AG08395 (cell line): ENCODE measurements at places on chromosomes 1 and 21.
A peak's percentile ranks its signal among the peaks of the same experiment; 100 is the strongest.

GRCh38 chr1:225156254-225156653 lies 226.8 kb downstream of the DNAH14 start:
- no peak for DNase-seq

DNA sequence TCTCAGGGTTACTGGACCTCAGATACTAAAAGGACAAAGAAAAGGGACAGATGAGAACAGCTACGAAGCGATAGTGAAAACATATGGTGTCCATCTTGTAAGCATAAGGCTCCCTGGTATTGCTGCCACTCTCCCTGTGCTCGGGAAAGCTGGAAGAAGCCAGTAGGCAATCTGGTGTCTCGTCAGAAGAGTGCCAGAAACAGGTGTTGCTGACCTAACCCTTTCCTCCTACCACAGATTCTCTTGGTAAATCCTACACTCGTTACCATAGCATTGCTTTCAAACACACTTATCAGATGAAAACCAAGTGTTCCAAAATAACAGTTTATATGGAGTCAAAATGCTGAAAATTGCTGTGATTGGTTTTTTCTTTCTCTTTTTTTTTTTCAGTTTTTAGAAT lies 146.3 kb downstream of the NRIP1 start:
- DNase-seq = peak; percentile 16

- DNase-seq = no peak
Observed at GRCh38 chr1:56394298-56394697, 185.1 kb downstream of the PLPP3 start.

DNA sequence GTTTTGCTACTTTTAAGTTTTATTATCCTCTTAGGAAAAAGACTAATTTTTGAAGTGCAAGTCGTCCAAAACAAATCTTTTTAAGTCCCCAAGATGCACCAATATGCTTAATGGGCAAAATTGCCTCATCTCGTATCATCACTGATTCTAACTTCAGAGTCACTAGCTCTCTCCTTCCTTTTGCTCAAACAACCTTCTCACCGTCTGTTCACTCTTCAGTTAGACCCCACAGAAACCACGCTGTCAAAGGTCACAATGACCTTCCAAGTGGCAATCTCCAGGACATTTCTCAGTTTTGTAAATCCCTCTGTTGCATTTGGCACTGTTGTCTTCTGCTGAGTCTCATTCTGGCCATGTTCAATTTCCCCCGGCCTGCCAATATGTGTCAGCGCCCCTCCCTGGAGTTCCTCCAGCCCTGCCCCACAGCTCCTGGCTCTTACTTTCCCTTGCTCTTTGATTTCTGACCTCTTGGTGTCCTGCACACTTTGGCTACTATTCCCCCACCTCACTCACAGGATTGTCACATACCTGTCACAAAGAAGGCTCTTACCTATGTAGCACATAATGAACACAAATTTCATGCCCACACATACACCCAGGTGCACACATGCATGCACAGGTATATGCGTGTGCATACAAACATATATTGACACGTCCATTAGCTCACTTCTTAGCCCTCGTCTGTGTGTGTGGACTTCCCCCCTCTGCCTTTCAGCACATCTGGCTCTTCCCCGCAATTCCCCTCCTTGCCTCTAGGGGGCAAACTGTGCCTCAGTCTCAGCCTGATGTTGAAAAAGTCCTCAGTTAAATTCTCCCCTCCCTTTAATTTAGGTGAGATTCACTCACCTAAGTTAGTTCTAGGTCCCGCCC lies 354.0 kb upstream of the DUSP10 start:
- no peak for DNase-seq

DNA sequence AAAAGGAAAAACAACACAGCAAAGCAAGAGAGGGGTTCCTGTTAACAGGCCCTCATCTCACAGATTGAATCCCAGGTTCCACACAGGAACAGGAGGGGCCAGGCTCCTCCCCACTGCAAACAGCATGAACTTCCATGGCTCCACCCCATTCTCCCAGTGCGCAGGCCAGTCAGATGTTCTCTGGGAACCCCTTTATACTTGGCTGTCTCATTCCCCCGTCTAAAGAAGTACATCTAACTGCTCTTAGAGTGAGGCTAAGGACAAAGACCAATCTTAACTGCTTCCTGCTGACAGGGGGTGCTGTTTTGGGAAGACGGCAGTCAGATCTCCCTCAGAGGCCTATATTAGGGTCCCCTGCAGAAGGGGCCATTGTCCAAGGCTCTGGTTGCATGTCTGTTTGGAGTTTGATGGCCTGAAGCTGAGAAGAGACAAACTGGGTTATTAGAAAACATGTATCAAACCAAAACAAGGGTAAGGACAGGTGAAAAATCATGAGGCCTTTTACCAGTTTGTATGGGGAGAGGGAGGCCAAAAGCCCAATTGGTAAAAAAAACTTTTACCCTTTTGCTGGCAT lies 10.5 kb upstream of the NASP start:
- no peak for DNase-seq

GRCh38 chr1:213829780-213830179 lies 158.0 kb upstream of the PROX1 start:
- DNase-seq = no peak

GRCh38 chr1:65765631-65766030 lies 27.1 kb upstream of the PDE4B start:
- no peak for DNase-seq

- DNase-seq = no peak
Observed at GRCh38 chr1:84541679-84542078, 32.6 kb downstream of the CTBS start.

- no peak for DNase-seq
Observed at GRCh38 chr1:65258106-65258505, 51.2 kb upstream of the DNAJC6 start.

- no peak for DNase-seq
Observed at GRCh38 chr1:201622824-201623223, 83.9 kb downstream of the NAV1 start.

DNA sequence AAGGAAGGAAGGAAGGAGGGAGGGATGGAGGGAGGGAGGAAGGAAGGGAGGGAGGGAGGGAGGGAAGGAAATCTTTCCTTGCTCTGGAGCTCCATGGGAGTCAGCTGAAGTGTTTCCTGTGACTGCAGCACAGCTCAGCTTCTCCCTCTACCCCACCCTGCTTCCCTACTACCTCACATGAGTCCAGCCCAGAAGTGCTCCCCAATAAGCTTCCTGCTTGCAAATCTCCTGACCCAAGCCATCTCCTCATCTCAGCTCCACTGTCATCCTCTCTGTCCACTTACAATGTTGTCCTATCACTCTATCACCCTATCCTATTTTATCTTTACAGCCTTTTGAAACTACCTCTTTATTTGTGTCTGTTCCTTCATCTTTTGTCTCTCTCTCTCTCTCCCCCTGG lies 52.9 kb upstream of the SSBP3 start:
- DNase-seq = no peak

DNA sequence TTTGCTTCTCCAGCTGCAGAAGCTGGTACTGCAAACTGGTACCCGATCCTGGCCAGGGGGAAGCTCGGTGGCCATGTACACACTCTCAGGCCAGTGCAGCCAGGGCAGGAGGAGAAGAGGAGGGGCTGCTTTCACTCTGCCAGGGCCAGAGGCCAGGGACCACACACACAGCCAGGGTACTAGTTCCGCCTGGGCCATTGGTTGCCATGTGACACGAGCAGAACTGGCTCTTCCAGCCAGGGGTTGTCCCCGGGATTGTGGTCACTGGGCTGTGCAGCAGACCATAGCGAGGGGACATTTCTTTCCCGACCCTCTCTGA lies 3.7 kb upstream of the SHISAL2A start:
- DNase-seq = no peak

- DNase-seq = no peak
Observed at GRCh38 chr1:223645903-223646302, 19.6 kb downstream of the CAPN8 start.

- DNase-seq = no peak
Observed at GRCh38 chr1:235326719-235327558, 1.0 kb downstream of the ARID4B start.

DNA sequence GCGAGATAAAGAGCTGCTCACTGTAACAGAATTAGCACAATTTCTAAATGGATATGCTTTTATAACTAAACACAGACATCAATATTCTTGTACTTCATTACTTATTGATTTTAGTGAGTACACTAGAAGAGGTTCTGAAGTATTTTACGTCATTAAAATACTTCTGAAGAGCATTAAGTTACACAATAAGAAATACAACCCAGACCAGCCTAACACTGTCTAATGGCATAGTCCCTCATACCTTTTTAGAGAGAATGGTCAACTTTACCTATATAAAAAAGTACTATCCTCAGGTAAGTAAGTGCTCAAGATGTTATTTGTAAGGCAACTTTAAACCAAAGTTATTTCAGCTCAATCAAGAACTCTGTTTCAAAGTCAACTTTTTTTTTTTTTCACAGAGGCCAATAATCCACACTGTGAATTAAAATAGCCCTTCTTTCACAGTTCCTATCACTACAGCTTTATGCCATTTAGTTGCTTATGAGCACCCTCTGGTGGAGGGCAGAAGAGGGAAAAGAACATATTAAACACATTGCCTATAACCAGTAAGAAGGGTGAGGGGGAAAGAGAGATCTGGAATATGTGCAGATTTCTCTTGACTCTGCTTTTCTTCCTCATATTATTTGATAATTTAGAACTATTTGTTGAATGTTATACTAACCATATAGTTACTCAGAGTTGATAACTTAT lies 182.1 kb upstream of the DMRTA2 start:
- DNase-seq = peak; percentile 21

DNA sequence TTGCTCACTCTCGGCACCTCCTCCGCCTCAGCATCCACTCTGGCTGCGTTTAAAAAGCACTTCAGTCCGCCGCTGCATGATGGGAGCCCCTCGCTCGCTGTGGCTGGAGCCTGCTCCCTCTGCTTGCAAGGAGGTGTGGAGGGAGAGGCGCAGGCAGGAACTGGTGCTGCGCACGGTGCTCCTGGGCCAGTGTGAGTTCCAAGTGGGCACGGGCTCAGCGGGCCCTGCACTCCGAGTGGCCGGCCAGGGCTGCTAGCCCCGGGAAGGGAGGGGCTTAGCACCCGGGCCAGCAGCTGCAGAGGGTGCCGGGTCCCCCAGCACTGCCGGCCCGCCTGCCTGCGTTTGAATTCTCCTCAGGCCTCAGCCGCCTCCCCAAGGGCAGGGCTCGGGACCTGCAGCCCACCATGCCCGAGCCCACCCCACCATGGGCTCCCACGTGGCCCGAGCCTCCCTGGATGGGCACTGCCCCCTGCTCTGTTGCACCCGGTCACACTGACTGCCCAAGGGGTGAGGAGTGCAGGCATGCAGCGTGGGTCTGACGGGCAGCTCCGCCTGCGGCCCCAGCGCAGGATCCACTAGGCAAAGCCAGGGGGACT lies 1599.5 kb downstream of the NCAM2 start:
- DNase-seq = no peak

DNA sequence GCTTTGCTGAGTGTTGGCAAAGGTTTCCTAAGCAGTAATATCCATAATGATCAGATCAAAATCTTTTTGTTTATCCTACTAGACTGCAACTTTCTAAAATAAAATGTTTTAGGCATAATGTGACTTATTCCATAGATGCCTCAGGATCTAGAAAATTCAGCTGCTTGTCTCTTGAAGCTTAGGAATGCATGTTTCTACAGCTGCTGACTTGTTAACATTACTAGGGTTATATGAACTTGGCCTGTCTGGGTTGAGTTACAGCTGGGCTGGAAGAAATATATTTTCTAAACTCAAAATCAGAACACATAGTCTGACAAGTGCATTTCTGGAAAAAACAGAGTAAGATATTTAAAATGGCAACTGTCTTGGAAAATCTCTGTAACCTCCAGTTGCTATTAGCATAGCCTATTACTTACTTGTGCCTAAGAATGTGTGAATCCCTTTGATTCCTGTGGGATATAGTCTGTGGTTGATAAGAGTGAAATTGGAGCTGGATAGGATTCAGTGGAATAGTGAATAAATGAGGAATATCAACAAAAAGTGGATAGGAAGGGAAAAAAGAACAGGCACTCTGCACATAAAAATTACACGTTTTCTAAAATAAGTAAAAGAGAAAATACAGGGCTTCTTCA lies 61.2 kb downstream of the RGS4 start:
- DNase-seq = no peak

- no peak for DNase-seq
Observed at GRCh38 chr1:228303596-228303995, 95.8 kb downstream of the OBSCN start.

DNA sequence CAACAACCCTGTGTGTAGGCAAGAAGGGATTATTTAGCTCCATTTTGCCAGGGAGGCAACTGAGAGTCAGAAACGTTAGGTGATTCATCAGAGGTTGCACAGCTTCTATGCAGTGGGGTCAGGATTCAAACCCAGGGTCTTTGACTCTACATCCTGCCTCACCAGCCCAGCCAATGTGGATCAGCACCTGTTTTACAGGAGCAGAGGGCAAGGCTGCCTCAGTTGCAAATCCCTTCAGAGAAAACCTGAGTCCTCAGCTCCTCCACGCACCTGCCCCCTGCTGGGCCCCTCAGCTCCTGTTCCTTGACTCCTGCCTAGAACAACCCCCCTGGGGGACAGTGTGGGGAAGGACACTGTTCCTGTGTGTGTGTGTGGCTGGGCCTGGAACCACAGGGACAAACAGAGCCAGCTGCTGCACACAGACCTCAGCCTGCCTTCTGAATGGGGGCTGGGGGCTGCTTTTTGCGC lies 61.6 kb downstream of the LRRN2 start:
- DNase-seq = no peak

- DNase-seq = no peak
Observed at GRCh38 chr21:35024071-35024420, 25.1 kb downstream of the RUNX1 start.
